ENCODE measurements at places on chromosomes 5 and 9. TPM values are rescaled to one million over a fixed set of nuclear protein-coding genes. Genes with fewer than 3 reads are reported as not detected.

HAVCR1 gene
- not detected for total RNA-seq

RANBP3L gene
- total RNA-seq: not detected

ADRB2 gene
- 4.8 TPM for total RNA-seq

IFNB1 gene
- total RNA-seq: not detected

WWC1 gene
- 40.7 TPM for total RNA-seq

GRPEL2 gene
- total RNA-seq: 96.0 TPM

MYORG gene
- total RNA-seq: 9.9 TPM

ECSCR gene
- not detected for total RNA-seq

NMUR2 gene
- total RNA-seq: not detected

LECT2 gene
- not detected for total RNA-seq

ZNF483 gene
- 5.7 TPM for total RNA-seq

GPRIN1 gene
- total RNA-seq: 8.7 TPM

CCNO gene
- total RNA-seq: 2.7 TPM

MLANA gene
- total RNA-seq: not detected

SLC36A3 gene
- total RNA-seq: not detected

PTGER4 gene
- total RNA-seq: 2.7 TPM

TMOD1 gene
- not detected for total RNA-seq

NFIL3 gene
- total RNA-seq: 12.3 TPM

IGFBPL1 gene
- not detected for total RNA-seq

ANKRD34B gene
- total RNA-seq: not detected

TMEM174 gene
- total RNA-seq: not detected

FLT4 gene
- total RNA-seq: not detected

PCDHGA7 gene
- 2.4 TPM for total RNA-seq

RMI1 gene
- total RNA-seq: 3.7 TPM

OMD gene
- total RNA-seq: not detected

CTXN3 gene
- not detected for total RNA-seq

UBLCP1 gene
- total RNA-seq: 30.2 TPM

Data from mammary epithelial cell (primary cell).